ENCODE measurements at places on chromosomes 11 and 22.

- peak; percentile 58 for DNase-seq
Measured at GRCh38 chr11:134393638-134394037, 18.4 kb downstream of the B3GAT1 start.

- no peak for DNase-seq
Measured at GRCh38 chr11:133383689-133384088, 148.6 kb downstream of the OPCML start.

- no peak for DNase-seq
Measured at GRCh38 chr11:2159536-2160413, 1.2 kb downstream of the INS start.

DNA sequence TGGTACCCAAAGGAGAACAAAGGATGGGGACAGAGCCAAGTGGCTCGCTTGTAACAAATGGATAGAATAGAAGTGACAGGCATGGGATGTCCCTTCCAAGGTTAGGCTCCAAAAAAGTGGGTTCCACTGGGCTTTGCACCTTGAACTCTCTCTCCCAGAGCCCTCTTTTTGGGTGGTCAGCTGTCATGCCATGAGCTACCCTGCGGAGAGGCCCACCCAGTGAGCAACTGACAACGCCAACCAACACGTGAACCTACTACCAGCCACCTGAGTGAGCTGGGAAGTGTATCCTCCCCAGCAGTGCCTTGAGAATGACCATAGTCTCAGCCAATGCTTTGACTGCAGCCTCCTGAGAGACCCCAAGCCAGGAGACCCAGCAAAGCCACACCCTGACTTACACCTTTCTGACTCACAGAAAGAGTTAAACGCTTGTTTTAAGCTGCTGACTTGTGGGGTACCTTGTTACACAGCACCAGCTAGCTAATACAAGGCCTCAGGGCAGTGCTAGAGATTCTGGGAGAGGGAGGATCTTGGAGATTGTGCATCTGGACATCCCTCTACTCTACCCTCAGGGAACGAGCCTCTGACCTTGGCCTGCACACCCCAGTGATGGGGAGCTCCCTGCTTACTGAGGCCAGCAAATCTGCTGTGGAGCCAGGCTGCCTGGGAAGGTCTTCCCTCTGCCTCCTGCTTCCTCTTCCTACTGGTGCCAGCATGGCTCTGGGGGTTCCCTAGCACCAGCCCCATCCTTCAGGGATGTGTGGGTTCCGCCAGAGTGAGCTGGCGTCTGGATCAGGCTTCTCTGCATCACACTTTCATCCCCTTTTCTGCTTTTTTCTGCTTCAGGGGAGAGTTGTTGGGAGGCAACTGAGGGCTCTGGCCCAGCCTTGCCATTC lies 29.1 kb upstream of the RFPL3 start:
- no peak for DNase-seq

DNA sequence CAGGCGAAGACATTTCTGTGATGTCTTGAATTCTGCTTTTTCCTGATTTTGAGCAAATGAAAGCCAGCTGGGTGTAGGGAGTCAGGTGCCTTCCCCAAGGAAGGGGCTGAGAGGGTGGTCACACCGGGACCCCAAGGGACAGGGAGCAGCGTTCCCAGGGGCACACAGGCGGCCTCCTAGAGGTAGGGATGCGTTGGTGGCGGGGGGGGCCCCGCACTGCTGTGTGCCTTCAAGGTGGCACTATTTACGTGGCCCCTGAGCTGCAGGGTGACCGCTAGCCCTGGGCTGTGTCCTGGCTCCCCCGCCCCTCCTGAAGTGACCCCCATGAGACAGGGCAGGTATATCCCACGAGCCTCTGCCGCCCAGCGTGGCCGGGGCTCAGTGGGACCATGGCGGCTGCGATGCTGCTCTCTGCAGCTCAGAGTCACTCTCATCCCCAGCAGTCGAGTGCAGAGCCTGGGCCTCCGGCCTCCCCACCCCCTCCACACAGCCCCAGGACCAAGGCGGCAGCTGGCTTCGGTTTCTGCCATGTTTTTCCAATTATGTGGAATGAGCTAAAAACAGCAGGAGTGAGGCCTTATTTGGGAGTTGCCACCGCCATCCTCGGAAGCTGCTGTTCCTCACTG lies 60.9 kb downstream of the LRP5 start:
- no peak for DNase-seq

GRCh38 chr22:50140615-50141014 lies 29.9 kb upstream of the PANX2 start:
- DNase-seq = no peak

DNA sequence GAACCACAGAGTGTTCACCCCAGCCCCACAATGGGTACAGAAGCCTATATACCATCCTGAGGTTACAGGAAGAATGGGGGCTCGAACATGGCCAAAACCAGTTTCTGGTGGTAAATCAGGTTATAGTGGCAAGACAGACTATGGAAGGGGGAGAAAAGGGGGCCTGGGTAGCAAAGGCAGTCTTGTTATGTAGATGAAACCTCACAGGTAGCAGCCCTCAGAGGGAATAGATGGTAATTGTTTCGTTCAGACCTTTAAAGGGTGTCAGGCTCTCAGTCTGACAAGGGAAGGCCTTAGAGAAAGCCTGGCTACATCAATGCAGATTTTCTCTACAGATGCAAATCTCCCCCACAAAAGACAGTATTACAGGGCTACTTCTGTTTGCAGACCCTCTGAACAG lies 3.4 kb downstream of the CAPN1 start:
- DNase-seq = no peak

- no peak for DNase-seq
Measured at GRCh38 chr11:102120437-102120973, 10.3 kb downstream of the YAP1 start.

DNA sequence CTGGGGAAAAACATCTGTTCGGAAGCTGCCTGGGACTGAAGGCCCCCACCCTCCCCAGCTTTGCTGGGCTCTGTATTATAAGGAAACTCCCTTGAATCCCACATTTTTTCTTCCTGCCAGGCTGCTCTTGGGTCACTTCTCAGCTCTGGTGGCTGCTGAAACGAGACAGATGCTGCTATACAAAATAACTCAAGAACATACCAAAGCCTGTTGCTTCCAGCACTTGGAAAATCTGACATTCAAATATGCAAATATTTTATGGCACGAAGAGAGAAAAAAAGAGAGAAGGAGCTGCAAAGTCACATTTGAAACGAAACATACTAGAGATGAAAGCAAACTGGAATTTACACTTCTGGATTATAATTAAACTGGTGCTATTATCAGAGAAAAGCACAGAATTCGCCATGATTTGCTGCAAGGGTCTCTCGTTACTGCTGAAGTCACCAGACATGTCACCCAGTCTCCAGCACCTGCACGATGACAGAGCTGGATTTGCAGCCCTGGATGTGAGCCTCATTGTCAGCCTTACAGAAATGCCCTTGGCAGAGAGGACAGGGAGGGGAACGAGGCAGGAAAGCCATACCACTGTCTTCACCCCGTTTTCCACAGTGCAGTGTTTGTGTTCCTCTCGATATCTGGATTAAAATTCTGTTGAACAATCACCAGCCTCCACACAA lies 47.9 kb upstream of the IGSF9B start:
- no peak for DNase-seq

- no peak for DNase-seq
Measured at GRCh38 chr11:101202614-101203013, 73.0 kb upstream of the PGR start.

DNA sequence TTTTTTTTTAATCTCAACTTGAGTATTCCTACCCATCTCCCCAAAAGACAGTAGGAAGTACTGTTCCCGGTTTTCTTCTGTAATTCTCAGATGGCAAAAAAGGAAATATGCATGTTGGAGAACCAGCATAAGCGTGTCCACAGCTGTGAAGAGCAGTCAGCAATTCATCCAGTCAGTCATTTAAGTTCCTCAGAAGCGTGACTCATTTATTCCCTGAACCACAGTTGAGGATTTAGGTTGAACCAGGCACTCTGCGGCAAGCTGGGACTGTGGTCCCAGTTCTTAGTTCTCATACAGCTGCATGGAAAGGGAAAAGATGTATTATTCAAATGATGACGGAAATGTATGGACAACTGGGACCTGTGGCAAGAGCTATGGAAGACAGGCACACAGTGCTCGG lies 61.0 kb upstream of the MYO18B start:
- DNase-seq = no peak

DNA sequence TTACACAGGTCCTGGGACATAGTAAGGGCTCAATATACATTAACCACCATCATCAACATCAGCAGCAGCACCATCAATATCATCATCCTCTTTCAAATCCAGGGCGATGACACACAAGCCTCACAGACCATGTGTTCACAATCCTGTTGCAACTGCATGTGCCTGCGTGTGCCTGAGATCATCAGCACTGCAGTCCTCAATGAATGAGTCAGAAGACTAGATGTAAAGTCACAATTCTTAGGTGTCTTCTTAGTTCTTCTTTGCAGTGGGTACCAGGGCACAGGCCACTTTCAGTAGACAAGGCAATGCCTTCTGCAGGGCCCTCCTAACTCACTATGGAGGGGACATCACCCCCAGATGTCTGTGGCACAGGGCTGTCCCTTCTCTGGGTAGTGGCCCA lies 111.1 kb downstream of the MYO18B start:
- no peak for DNase-seq

- no peak for DNase-seq
Measured at GRCh38 chr22:26267856-26268255, 98.6 kb downstream of the SEZ6L start.

- DNase-seq = no peak
Measured at GRCh38 chr11:130096823-130097222, 27.1 kb downstream of the APLP2 start.

DNA sequence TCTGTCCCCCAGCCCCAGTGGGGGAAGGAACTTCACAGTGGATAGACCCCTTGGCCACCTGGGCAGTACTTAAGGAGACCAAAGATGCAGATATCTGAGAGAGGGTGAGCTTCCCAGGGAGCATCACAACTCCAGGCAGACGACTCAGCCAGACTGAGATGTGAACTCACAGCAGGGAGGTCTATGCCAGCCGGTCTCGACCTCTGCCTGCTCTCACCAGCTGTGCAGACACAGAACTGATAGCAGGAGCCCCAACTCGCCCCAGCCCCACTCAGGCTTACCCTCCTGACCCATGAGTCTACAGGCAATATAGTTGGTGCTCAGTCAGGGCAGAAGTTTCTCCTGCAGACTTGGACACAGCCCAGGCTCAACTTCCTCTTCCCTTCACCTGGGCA lies 29.7 kb upstream of the ACCSL start:
- DNase-seq = no peak

GRCh38 chr22:43689356-43689755 lies 122.7 kb downstream of the EFCAB6 start:
- no peak for DNase-seq

GRCh38 chr11:69771466-69771865 lies 3.7 kb downstream of the FGF4 start:
- DNase-seq = no peak

DNA sequence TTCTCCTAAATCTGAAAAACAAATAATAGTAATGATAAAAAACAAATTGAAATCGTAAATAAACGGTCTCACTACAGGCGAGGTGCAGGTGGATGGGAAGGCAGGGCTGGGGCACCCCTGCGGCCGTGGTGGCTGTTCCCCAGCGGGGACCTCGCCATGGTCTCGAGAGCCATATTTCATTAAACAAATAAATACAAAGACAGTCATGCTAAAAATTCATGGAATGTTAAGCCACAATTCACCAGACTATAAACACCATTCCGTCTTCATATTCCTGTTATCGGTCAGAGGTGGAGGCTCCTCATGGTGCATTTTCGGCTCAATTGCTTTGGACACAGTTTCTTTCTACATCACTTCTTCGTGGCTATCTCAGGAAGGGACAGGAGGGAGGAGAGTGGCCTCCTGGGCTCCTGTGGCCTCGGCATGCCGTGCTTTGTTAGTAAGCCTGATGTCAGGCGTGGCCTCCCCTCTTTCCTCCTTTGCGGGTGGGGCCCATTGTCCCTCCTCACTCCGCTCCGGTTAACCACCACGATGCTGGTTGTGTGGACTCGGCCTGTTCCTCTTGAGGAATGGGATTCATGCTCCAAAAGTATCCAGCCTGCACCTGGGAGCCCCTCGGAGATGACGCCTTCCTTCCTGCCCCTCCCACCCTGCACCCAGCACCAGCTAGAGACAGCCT lies 16.1 kb upstream of the BRSK2 start:
- no peak for DNase-seq

- DNase-seq = no peak
Measured at GRCh38 chr11:19677381-19678080, 35.1 kb upstream of the NAV2 start.

GRCh38 chr11:103676413-103676812 lies 360.0 kb upstream of the DDI1 start:
- DNase-seq = no peak

- no peak for DNase-seq
Measured at GRCh38 chr11:50178737-50179136, 146.1 kb downstream of the OR4C45 start.

DNA sequence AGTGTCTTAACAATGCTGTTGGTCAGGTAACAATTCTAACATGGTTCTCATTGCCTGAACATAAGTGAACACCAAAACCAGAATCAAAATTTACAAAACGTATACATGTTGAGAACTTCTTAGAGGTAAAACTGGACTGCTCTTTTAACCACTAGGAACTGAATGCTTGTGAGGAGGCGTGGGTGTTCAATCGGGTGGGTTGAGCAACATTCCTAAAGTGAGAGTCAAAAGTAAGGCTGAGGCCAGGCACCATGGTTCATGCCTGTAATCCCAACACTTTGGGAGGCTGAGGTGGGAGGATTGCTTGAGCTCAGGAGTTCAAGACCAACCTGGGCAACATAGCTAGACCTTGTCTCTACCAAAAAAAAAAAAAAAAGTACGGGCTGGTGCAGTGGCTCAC lies 11.5 kb downstream of the PPME1 start:
- no peak for DNase-seq

DNA sequence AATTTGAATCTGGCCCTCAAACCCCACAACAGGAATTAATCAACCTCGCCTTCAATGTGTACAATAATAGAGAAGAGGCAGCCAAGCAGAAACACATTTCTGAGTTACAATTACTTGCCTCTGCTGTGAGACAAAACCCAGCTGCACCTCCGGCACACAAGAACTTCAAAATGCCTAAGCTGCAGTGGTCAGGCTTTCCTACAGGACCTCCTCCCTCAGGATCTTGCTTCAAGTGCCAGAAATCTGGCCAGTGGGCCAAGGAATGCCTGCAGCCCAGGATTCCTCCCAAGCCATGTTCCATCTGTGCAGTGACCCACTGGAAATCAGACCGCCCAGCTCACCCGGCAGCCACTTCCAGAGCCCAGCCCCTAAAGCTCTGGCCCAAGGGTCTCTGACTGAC lies 3.4 kb upstream of the NDUFC2 start:
- no peak for DNase-seq

- no peak for DNase-seq
Measured at GRCh38 chr11:100098560-100098959, 588.5 kb upstream of the ARHGAP42 start.

GRCh38 chr22:50271519-50271970 lies 1.4 kb upstream of the MAPK11 start:
- DNase-seq = no peak

- no peak for DNase-seq
Measured at GRCh38 chr11:75938543-75938942, 123.5 kb downstream of the UVRAG start.

All from caudate nucleus (tissue), 63 donors.